ENCODE measurements at places on chromosomes 5 and 9.

GRCh38 chr5:176642675-176643490 lies 4.4 kb upstream of the TSPAN17 start:
- DNase-seq: no peak

DNA sequence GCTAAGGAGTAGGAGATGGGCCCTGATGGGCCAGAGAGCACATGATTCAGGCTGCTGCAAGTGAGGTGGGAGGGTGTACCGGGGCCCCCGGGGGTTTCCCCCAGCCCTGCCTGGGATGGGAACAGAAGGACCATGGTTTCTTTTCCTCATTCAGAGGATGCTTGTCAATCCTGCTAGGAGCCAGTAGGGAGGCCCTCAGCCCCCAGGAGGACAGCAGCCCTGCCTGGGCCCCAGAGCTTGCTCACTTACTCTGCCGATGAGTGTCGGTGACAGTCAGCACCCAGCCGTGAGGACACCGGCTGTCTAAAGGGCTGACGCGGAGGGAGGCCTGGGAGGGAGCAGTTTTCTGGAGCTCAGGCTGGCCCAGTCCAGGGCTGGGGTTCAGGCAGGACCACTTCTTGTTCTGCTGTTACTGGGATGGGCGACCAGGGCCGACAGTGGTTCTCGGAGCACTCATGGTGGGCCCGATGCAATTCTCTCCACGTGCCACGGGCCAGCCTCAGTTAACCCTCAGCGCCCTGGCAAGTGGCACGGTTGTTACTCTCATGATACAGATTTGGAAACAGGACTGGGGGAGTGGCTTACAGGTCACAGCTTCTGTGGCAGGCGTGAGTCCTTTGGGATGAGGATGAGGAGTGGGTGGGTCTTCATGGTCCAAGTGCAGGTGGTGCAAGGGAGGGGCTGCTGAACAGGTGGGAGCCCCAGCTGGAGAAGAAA lies 1.8 kb downstream of the ARRDC1 start:
- no peak for DNase-seq

GRCh38 chr9:3045153-3045552 lies 201.3 kb upstream of the PUM3 start:
- DNase-seq: no peak

DNA sequence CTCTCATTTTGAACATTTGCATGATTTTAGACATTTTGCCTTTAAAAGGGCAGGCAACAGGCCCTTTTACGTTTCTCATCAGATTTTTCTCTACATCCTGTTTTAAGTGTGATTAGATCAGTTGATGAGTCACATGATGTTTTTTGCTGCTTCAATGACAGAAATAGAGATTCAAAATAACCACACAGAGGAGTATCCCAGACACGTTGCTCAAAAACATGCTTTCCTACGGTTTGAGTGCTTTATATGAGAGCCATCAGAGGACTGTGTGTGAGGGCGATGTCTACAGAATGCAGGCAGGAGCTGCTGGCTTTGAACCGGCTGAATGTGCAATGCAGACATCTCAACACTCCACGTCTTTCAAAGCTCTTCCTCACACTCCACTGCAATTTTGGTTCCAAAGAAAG lies 42.1 kb downstream of the OTULIN start:
- peak; percentile 73 for DNase-seq

DNA sequence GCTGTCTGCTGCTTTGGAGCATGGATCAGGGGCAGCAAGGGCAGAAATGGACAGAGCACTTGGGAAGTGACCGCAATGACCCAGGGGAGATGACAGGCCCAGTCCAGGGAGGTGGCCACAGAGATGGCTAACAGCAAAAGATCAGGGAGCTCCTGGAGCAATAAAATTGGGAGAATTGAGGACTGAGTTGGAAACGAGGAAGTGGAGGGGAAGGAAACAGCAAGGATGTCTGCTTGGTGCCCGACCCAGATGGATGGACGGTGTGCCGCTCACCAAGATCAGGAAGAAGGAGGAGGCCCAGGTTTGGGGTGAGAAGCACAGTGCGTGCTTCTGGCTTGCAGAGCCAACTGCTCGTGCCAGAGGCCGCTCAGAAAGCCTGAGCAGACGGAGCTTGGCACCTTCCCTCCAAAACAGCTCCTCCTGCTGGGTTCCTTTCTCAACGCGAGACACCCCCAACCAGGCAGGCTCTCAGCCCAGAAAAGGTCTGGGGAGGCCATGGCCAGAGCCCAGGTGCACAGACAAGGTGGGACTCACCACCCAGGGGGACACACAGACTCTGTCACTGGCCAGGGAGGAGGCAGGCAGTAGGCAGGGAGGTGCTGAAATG lies 1.7 kb upstream of the SLC34A1 start:
- DNase-seq: no peak

DNA sequence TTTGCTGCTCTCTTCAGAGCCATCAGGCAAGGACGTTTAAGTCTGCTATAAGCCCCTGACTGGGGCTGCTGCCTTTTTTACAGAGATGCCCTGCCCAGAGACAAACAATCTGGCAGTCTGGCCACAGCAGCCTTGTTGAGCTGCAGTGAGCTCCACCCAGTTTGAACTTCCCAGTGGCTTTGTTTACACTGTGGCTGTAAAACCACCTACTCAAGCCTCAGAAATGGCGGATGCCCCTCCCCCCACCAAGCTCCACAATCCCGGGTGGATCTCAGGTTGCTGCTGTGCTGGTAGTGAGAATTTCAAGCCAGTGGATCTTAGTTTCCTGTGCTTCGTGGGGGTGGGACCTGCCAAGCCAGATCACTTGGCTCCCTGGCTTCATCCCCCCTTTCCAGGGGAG lies 59.7 kb upstream of the SNCAIP start:
- no peak for DNase-seq

GRCh38 chr9:122954253-122954691 lies 13.5 kb downstream of the RABGAP1 start:
- DNase-seq: no peak

- DNase-seq: no peak
These were observed 107.9 kb downstream of the MEGF10 start for GRCh38 chr5:127398508-127398907.

- no peak for DNase-seq
These were observed 81.8 kb upstream of the KLF9 start for GRCh38 chr9:70496244-70496643.

DNA sequence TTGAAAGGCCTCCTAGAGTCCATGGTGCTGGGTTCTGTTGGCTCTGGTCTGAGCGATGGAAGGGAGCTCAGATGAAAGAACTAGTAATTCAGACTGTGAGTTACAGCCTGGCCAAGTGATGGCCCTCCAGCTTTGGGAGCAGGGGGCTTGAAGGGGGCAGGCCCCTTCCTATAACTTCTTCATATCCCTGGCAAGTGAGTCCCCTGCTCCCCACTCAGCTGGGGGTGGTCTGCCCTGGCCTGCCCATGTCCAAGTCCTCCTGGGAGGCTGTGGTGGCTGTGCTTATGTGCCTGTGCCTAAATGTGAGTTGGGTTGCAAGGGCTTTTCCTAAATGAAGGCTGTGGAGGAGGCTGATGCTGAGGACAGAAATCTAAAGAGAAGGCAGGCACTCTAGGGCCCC lies 80.1 kb downstream of the MACROH2A1 start:
- DNase-seq: no peak

GRCh38 chr5:107285772-107286171 lies 385.0 kb downstream of the EFNA5 start:
- no peak for DNase-seq

DNA sequence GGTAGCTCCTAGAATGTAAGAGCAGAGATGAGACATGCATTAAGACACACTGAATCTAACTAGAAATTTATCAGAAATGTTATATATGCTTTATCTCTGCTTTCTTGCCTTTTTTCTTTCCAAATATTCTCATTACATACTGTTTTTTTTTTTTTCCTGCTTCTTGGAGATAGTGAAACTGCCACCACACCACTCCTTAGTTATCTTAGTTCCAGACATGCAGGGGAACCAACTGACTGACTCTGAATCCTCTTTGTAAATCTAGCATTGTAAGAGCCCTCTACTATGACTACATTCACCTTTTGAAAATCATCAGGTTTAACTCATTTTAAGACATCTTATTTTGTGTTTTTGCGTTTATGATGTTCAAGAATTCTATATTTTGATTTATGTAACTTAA lies 181.3 kb upstream of the ST8SIA4 start:
- no peak for DNase-seq

DNA sequence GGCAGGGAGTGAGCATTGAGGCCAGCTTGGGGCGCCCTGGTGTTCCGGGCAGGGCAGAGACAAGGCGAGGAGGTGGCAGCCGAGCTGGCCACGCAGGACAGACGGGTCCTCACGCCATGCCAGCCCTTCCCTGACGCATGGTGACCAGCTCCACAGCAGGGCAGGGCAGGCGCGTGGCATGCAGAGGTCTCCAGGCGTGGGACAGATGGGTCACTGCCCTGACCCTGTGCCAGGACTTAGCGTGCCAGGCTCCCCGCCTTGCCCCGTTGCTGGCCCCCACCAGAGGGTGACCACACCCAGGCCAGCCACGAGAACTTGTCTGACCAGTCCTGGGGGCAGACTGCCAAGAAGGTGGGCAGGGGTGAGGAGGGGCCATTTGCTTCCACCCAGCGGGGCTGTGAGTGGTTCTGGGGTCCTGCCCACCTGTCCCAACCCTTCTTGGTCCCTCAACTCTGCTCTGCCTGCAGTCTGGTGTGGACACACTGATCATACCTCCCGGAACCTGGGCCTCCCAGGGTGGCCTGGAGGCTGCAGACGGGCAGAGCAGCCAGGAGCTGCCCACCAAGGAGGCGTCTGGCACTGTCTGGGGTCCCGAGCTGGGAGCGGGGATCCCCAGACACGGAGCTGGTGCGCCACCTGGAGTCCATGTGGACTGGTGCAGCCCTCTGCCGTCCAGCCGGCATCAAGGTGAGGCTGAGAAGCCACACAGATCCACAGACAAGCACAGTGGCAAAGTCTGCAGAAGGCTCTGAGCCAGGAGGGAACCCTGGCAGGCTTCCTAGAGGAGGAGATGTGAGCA lies at the start of gene RNF224:
Gene RNF224, plus strand, starts transcription at position 449 of the 799 bp plus-strand sequence. CDS start 834 bp downstream, outside the sequence.
- DNase-seq: peak; percentile 83

DNA sequence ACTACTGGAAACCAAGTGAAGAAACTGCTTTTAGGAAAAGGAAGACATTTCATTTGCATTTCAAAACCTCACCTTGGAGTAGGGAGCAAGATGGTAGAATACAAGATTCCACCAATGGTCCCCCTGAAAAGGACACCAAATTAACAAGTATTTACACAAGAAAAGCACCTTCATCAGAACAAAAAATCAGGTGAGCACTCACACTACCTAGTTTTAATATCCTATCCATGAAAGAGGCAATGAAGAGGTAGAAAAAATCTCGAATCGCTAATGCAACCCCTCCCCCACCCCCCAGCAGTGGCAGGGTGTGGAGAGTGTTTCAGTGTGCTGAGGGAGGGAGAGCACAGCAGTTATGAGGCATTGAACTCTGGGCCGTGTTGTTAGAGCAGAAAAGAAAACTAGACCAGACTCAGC lies 1397.0 kb upstream of the C9orf72 start:
- no peak for DNase-seq

Data from CD4-positive, alpha-beta T cell treated with Interleukin-15 for 4 hours (primary cell).